ENCODE measurements at places on chromosomes 11 and 22.

GRCh38 chr11:81237139-81237538 is 1496.5 kb downstream of the FAM181B start:
- no peak for DNase-seq

DNA sequence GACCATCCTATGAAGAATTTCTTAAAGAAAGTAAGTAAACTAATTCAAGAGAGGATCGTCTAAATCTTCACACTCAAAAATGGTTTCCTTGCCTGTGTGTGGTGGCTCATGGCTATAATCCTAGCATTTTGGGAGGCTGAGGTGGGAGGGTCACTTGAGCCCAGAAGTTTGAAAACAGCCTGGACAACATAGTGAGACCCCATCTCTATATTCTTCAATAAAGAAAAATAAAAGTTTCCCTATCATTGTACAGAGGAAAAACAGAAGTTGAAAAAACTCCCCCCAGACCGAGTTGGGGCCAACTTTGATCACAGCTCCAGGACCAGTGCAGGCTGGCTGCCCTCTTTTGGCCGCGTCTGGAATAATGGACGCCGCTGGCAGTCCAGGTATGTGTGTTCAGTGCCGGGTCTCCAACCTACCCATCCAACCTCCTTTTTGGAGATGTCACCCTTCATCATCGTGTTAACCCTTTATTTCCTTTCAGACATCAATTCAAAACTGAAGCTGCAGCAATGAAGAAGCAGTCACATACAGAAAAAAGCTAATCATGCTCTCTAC is 3.0 kb downstream of the RPS25 start:
- DNase-seq = peak; percentile 49

GRCh38 chr11:637593-638521 is 788 bp downstream of the DRD4 start:
- peak; percentile 88 for DNase-seq

DNA sequence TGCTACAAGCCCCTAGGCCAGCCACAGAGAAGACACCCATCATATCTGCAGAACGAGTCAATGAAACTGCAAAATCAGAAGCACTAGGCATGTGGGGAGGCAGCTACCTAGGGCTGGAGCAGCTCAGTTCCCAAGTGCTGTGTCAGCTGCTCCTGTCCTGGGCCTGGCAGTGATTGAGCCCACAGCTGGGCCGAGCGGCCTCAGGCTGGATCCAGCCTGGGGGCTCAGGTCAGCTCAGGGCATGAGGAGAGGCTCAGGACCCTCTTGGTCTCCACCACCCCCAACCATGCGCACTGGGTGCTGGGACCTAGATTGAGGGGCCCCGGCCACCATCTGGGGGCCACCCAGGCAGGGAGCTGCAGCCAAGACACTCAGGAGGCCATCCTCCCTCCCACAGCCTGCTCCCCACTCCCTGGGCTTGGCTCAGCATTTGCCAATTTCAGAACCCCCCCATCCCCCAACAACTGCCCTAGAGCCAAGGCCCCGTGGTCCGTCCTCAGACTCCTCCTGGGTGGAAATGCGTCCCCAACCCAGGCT is 2.4 kb upstream of the TNNT3 start:
- peak; percentile 83 for DNase-seq

DNA sequence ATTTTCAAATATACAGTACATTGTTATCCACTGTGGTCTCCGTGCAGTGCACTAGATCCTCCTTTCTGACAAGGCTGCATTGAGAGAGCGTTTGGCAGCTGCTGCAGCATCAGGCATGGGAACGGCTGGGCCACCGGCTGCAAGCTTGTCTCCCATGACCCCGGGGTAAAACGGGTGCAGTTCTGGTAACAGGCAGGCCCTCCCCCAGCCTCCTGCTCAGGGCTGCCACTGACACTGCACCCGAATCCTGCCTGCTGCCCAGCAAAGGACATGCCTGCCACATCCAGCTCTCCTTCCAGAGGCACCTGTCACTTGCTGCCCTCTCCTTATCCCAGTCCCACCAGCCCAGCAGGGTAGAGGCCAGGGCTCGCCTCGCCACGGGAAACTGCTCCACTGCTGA is 124.5 kb upstream of the TMEM45B start:
- DNase-seq = no peak

DNA sequence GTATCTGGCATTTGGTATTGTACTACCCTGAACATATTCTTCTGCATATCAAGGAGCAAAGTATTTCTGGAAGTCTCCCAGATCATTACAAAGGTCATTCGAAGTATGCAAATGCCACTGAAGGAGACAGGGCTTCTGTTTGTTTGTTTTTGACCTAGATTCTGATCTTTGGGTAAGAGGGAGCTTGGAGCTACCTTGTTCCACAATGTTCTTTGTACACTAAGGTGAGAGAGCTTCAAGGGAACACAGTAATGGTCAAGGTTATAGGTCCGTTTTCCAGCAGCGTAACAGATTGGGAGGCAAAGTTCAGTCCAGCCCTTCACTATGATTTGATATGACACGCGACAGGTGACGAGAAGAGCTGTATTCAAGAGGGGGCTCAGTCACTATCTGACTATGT is 10.0 kb downstream of the OPCML start:
- no peak for DNase-seq

DNA sequence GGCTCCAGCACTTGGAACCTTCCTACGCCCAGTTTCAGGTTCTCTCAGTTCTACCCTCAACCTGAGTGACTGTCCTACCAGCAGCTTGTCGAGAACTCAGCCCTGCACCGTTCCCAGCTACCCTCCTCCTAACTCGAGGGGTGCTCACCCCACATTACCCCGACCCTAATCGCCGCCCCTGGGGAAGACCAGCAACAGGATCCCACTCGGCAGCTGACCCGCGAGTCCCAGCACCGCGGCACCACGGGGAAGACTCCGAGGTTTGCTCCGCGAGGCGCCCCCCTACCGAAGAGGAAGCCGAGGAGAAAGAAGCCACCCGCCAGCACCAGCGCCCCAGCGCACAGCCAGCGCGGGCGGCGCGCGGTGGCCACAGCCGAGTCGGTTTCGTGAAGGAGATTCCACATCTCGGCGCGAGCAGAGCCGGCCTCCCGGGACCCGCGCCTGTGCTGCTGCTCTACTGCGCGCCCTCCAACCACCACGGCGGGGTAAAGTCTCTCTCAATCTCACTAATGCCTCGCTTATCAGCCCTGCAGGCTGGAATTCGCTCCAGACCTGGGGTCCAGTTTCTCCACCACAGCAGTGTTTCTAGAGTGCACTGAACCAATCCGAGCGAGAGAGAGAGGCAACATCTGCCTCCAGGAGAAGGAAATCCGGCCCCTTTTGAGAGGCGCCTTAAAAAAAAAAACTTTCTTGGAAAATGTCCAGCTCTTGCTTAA is at the start of gene FOLH1:
TSS of gene FOLH1 (minus strand) at position 597 of the 716 bp plus-strand sequence. CDS start at position 404, 193 bp downstream.
- peak; percentile 9 for DNase-seq

DNA sequence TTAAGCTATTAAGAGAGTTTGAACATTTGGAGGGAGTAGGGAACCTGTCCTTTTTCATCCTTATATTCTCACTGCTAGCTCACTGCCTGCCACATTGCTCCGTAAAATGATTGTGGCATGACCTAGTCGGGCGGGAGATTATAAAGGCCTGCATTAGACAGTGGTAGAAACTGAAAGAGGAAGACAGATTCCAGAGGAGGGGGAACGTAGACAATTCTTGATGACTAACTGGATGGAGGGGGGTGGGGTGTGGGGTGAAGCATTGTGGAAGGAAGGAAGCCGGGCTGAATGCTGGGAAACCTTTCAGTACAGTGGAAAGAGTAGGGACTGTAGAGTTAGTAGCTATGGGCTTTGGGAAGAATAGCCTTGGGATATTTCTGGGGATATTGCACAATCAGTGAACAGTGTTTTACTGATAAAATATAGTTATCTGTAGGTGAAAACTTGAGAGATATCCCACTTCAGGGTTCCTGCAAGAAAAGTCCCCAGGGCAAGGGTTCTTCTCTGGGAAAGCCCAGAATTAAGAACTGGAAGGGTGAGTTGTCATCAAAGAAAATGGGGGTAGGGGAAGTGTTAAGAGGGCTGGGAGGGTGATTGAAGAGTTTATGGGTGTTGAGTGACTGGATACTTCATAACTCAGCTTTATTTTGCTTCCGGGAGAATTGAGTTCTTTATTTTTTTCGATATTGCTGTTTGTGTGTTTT is 2.1 kb downstream of the MED15 start:
- DNase-seq = peak; percentile 95

DNA sequence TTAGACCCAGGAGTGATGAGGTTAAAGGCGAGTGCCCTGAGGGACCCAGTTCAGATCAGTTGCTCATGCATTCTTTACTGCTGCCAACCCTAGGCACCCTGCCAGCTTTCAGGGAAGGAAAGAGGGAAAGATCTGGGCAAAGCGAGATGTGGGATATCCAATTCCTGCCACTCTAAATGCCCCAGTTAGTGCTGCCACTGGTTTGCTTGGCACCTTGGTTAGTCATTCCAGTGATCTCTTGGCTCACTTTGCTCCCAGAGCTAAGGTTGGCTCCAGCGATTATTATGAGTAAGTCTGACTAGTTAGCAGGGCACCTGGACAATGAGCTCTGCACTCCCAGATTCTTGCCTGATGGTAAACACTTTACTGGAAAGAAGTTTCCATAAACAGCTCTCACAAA is 85.0 kb downstream of the INSC start:
- peak; percentile 79 for DNase-seq

DNA sequence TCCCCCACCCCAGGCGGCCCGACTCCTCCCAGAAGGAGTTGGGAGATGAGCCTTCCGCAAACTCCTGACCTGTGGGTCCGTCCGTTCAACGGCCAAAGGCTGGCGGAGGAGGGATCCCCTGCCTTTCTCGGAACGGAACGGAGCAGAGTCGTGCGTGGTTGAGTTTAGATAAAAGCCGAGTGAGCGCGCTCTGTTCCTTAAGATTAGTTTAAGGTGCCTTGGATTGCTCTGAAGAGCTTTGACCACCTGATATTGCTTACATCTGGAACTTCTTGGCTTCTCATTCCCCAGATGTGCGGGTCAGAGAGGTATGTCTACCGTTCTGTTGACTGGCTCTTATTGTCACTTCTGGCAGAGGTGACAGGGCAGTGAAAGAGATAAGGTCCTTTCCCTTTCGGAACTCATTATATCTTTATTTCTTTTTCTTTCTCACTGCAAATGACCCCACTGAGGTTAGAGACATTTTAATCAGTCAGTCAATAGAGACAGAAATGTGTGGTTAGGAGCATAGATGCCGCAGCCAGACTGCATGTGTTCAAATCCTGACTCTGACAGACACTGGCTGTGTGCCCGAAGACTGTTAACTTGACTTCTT is at the start of gene TRIM6:
TSS of gene TRIM6 (plus strand) at position 31 of the 595 bp plus-strand sequence. CDS start at position 292, 261 bp downstream.
- peak; percentile 83 for DNase-seq

GRCh38 chr11:95531116-95531515 is 258.5 kb downstream of the FAM76B start:
- no peak for DNase-seq

- DNase-seq = no peak
Measured at GRCh38 chr11:35064114-35064800, 74.7 kb upstream of the CD44 start.

DNA sequence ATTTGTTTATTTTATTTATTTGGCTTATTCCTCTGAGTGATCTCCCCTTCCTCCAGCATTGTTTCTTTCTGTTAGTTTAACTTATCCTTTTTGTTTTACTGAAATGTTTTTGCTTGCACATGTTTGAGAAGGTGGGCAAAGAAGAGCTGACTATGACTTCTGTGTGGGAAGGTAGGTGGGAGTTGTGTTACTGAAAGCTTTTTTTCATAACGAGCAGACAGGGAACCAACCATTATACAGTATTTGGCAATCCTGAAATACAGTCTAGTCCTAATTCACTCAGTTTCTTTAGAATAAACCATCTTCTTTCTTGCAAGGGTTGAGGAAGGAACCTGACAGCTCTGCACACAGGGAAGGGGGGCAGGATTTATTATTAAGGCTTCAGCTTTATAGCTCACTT is 37.0 kb upstream of the PAK1 start:
- no peak for DNase-seq

- no peak for DNase-seq
Measured at GRCh38 chr11:33507356-33507755, 193.3 kb downstream of the C11orf91 start.

- peak; percentile 95 for DNase-seq
Measured at GRCh38 chr22:36757668-36758211, 18.2 kb downstream of the IFT27 start.

GRCh38 chr11:128269466-128269865 is 317.9 kb downstream of the ETS1 start:
- no peak for DNase-seq

GRCh38 chr11:117273550-117274289 is 17.4 kb upstream of the BACE1-AS start:
- peak; percentile 84 for DNase-seq

- DNase-seq = peak; percentile 76
Measured at GRCh38 chr11:16792426-16792825, 54.0 kb downstream of the C11orf58 start.

- peak; percentile 74 for DNase-seq
Measured at GRCh38 chr22:49469896-49470740, 357.6 kb downstream of the BRD1 start.

GRCh38 chr11:99316776-99317520 is 296.2 kb downstream of the CNTN5 start:
- no peak for DNase-seq

DNA sequence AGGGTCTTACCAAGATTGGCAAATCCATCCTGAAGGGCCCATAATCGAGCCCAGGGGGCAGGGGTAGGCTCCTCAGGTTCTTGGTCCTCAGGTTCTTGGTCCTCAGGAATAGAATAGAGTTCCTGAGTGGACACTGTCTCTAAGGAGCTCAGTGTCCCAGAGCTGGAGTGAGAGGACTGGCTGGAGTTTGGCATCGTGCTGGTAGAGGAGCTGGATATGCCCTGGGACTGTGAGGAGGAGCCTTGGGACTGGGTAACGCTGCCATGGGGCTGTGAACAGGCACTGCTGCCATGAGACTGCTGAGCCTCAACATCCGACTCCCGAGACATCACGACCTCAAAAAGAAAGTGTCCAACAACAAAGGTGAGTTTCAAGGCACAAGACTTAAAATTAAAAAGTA is 7.2 kb downstream of the CHEK2 start:
- no peak for DNase-seq

DNA sequence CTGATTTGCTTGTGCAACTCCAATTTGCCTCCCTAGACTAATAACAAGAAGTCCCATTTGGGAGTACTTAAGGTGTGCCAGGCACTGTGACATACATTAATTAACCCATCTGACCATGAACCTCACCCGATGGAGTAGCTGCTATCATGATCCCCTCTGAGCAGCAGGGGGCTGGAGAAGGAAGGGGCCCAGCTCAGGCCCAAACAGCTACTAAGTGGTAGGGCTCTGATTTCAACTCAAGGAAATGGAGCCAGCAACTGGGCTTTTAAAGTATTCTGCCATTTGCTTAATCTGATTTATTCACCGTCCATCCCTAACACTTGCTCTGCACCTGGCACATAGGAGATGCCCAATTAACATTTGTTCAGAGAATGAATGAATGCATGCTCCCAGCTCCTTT is 1.2 kb downstream of the CRYBB1 start:
- no peak for DNase-seq

- DNase-seq = peak; percentile 89
Measured at GRCh38 chr11:132032555-132032954, 662.1 kb downstream of the NTM start.

GRCh38 chr11:26997378-26997777 is 3.5 kb downstream of the FIBIN start:
- no peak for DNase-seq
